Right atrium auricular region (tissue), 2 donors: ENCODE measurements at places on chromosomes 4 and X.

DNA sequence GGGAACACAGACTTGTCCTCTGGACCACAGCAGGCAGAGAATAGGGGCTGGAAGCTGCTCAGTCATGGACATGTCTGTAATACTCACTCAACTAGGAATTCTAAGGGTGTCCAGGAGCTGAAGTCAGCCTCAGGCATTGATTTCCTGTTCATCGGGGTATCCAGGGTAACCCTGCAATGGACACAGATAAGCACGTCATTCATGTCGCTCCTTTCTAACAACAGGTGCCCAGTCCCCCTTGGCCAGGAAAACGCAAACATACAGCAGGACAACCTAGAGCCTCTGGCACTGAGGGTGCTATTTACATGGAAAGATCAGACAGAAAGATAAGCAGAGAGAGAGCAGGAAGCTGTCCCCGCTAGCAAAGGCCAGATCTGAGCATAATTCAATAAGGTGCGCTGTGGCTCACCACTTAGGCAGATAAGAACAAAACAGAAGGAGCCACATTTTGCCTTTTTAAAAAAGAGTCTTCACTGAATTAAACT lies 21.3 kb downstream of the QDPR start:
- no peaks in the 10 kb centered on the region for H3K27me3 ChIP-seq
- no peak overlapping the region for H3K27ac ChIP-seq
- DNase-seq = no peak
- H3K4me1 ChIP-seq = no peaks in the 10 kb centered on the region
- H3K4me3 ChIP-seq = no peak overlapping the region

DNA sequence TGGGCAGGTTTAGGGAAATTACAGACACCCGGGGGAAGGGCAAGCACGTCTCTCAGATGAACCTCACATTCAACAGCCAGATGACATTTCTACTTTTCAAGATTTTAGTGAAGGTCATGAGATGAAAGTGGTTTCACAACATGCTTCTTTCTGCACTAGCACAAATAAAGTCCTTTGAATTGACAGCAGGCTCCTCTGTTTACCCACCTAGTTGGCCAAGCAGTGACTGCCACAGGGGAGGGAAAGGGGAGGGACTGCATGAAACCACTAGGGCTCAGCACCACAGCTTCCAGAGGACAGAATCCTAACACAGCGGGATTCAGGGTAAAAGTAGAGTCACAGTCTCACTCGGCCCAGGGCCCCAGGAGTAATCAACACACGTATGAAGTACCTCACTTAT lies 6.2 kb downstream of the RAB40A start:
- H3K27me3 ChIP-seq = no peaks in the 10 kb centered on the region
- H3K4me3 ChIP-seq = no peak overlapping the region
- H3K4me1 ChIP-seq = no peaks in the 10 kb centered on the region
- no peak overlapping the region for H3K27ac ChIP-seq
- no peak for DNase-seq
- no peaks in the 10 kb centered on the region for H3K36me3 ChIP-seq

- no peak overlapping the region for H3K27ac ChIP-seq
- no peaks in the 10 kb centered on the region for H3K36me3 ChIP-seq
- H3K27me3 ChIP-seq = no peaks in the 10 kb centered on the region
- H3K4me1 ChIP-seq = no peaks in the 10 kb centered on the region
Measured at GRCh38 chrX:40440866-40441265, 139.9 kb upstream of the ATP6AP2 start.

DNA sequence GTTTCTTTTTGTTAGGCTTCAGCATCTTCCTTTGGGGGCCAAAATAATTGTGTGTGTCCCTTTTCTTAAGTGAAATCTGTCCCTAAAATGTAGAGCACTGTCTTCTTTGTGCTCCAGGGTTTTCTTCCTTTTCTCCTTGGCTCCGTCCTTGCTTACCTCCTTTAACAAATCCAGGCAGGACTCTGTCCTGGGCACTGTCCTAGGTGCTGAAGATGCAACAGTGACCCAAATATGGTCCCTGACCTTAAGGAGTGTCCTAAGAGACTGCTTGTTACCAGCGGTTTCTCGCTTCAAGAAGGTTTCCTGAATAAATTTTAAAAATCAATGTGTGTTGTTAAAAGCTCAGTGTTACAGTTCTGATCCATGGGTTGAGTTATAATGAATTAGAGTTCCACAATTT lies 471.8 kb downstream of the KCNIP4 start:
- DNase-seq = no peak
- no peaks in the 10 kb centered on the region for H3K4me1 ChIP-seq
- no peak overlapping the region for H3K27ac ChIP-seq
- H3K27me3 ChIP-seq = no peaks in the 10 kb centered on the region

- H3K4me1 ChIP-seq = no peaks in the 10 kb centered on the region
- peaks cover 10% of the 10 kb centered on the region for H3K36me3 ChIP-seq
- peak overlapping the region; percentile 79 for H3K27ac ChIP-seq
- H3K4me3 ChIP-seq = peak overlapping the region; percentile 66
- no peaks in the 10 kb centered on the region for H3K27me3 ChIP-seq
- DNase-seq = no peak
Measured at GRCh38 chr4:17511051-17511450, 839 bp downstream of the QDPR start.

DNA sequence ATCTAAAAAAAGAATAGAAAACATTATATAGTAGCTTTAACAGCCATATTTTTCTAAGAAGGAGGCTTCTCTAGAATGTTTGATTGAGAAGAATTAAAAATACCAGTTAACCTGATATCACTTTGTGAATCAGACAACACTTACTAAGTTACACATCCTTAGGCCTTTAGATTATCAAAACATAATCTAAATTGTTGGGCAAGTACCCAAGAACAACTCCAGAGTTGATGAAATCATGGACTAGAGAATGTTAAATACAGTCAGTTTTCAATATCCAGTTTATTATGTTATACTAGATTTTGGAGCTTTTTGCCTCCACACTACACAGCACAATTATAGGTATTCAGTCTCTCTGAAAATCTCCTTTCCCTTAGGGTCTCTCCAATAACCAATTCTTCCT lies 39.6 kb downstream of the ARL13A start:
- H3K4me1 ChIP-seq = no peaks in the 10 kb centered on the region
- H3K27me3 ChIP-seq = no peaks in the 10 kb centered on the region
- DNase-seq = no peak

- H3K4me3 ChIP-seq = peak overlapping the region; percentile 68
- peak overlapping the region; percentile 96 for H3K27ac ChIP-seq
- DNase-seq = no peak
Measured at GRCh38 chr4:6909970-6910339, 329 bp downstream of the TBC1D14 start.

GRCh38 chrX:49163555-49164419 lies 1.2 kb downstream of the MAGIX start:
- H3K4me1 ChIP-seq = no peaks in the 10 kb centered on the region
- H3K36me3 ChIP-seq = no peaks in the 10 kb centered on the region
- H3K27ac ChIP-seq = peak overlapping the region; percentile 92
- peak; percentile 89 for DNase-seq
- peak overlapping the region; percentile 33 for H3K4me3 ChIP-seq
- H3K27me3 ChIP-seq = no peaks in the 10 kb centered on the region

GRCh38 chr4:14920237-14920636 lies 82.0 kb upstream of the CPEB2 start:
- H3K27me3 ChIP-seq = no peaks in the 10 kb centered on the region
- H3K4me3 ChIP-seq = no peak overlapping the region
- no peaks in the 10 kb centered on the region for H3K36me3 ChIP-seq
- no peaks in the 10 kb centered on the region for H3K4me1 ChIP-seq

DNA sequence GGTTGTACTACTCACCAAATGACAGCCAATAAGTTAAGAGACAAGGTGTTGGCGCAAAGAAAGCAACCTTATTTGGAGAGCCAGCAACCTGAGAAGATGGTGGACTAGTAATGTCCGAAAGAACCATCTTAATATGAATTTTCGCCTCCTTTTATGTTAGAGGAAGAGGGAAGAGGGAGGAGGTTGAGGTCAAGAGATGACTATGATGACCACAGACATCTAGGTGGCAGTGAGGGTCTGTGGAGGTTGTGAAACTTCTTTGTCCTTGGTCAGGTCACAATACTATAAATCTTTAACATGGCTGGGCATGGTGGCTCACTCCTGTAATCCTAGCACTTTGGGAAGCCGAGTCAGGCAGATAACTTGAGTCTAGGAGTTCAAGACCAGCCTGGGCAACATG lies 15.4 kb downstream of the CDKL5 start:
- H3K4me1 ChIP-seq = no peaks in the 10 kb centered on the region
- H3K27ac ChIP-seq = no peak overlapping the region
- no peaks in the 10 kb centered on the region for H3K27me3 ChIP-seq

- peak within 1 kb of the TSS; percentile 49 for H3K27ac ChIP-seq
- no peaks in the 10 kb centered on the region for H3K36me3 ChIP-seq
- no peak for DNase-seq
- no peaks in the 10 kb centered on the region for H3K27me3 ChIP-seq
- peaks cover 20% of the 10 kb centered on the region for H3K4me1 ChIP-seq
Measured at GRCh38 chr4:73869130-73870055, at the start of gene CXCL1. TSS of gene CXCL1 (plus strand) at chr4:73869393. CDS start at chr4:73869471, 78 bp downstream.

- no peaks in the 10 kb centered on the region for H3K27me3 ChIP-seq
- peaks cover 7% of the 10 kb centered on the region for H3K4me1 ChIP-seq
- no peak for DNase-seq
Measured at GRCh38 chr4:39407584-39407885, 805 bp downstream of the KLB start.

GRCh38 chr4:48268956-48269860 lies at the start of gene TEC:
TSS of gene TEC (minus strand) at chr4:48269838. CDS start at chr4:48228614, 41,224 bp downstream.
- no peaks in the 10 kb centered on the region for H3K27me3 ChIP-seq
- peak within 1 kb of the TSS; percentile 92 for H3K4me3 ChIP-seq
- peak within 1 kb of the TSS; percentile 83 for H3K27ac ChIP-seq
- no peaks in the 10 kb centered on the region for H3K4me1 ChIP-seq
- DNase-seq = peak; percentile 63

DNA sequence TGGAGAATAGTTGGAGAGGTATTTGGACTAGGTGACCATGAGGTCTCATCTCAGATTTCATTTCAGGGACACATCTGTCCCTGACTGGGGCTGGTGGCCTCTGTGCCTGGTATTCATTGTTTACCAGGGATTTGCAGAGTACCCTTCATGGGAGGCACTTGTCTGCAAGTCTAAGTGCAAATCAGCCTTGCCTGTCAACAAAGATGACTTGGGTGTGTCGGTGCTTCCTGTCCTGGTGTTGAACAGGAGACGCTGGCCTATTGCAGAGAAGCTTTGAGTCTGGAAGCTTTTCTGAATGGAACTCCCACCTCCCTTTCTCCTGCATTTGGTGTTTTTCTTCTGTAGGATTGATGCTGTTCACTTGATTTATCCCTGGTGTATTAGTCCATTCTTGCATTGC lies 104.1 kb downstream of the TNIP2 start:
- DNase-seq = no peak
- no peak overlapping the region for H3K27ac ChIP-seq
- peaks cover 40% of the 10 kb centered on the region for H3K36me3 ChIP-seq

DNA sequence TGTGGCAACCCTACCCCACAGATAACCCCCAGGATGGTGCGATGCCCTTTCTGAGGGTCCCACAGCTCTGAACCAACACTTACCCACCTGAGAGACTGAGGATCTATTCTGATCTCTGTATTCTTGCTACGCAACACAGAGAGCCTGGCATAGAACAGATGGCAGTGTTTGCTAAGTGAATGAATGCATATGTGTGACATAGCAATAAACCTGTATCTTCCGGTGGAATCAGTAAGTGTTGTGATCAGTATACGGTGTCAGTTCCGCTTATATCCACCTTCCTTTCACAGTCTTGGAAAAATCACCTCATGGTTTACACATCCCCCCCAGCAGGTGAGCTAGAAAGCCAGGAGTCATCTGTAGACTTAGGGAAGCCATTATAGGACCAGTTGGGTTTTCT lies 5.9 kb upstream of the HSD17B10 start:
- H3K4me1 ChIP-seq = peaks cover 6% of the 10 kb centered on the region
- peak overlapping the region; percentile 44 for H3K4me3 ChIP-seq
- no peak for DNase-seq
- H3K27ac ChIP-seq = peak overlapping the region; percentile 60
- no peaks in the 10 kb centered on the region for H3K27me3 ChIP-seq

- peaks cover 9% of the 10 kb centered on the region for H3K36me3 ChIP-seq
- H3K4me1 ChIP-seq = no peaks in the 10 kb centered on the region
- peak overlapping the region; percentile 65 for H3K4me3 ChIP-seq
Measured at GRCh38 chrX:101658661-101659491, 774 bp downstream of the ARMCX2 start.

GRCh38 chr4:137950286-137950685 lies 291.9 kb downstream of the SLC7A11 start:
- DNase-seq = no peak
- no peaks in the 10 kb centered on the region for H3K4me1 ChIP-seq
- H3K27me3 ChIP-seq = no peaks in the 10 kb centered on the region
- no peak overlapping the region for H3K27ac ChIP-seq
- H3K36me3 ChIP-seq = no peaks in the 10 kb centered on the region

- H3K36me3 ChIP-seq = no peaks in the 10 kb centered on the region
- no peak overlapping the region for H3K27ac ChIP-seq
- H3K4me3 ChIP-seq = no peak overlapping the region
- H3K4me1 ChIP-seq = no peaks in the 10 kb centered on the region
- no peaks in the 10 kb centered on the region for H3K27me3 ChIP-seq
Measured at GRCh38 chr4:5940470-5941203, 47.8 kb upstream of the CRMP1 start.

- H3K4me1 ChIP-seq = no peaks in the 10 kb centered on the region
- no peak overlapping the region for H3K4me3 ChIP-seq
- no peaks in the 10 kb centered on the region for H3K36me3 ChIP-seq
- no peak overlapping the region for H3K27ac ChIP-seq
Measured at GRCh38 chr4:63349674-63350025, 1059.6 kb downstream of the TECRL start.

DNA sequence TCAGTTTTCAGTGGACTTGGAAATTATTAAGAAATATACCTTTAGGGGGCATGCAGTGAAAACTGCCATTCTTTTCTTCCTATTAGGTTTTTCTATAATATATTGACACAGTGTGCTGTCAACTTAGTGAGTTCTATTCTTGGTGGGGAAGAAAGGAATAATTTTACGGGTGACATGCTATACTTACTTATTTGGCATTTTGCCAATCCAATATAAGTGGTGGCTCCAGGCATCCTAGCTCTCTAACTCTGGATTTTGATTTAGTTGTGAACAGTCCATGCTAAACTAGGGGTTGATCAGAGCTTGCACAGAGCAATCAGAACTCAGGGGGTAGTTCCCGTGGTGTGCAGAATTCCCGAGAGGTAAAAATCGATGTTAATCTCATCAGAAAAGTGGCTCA lies 277.7 kb upstream of the FTHL17 start:
- H3K36me3 ChIP-seq = no peaks in the 10 kb centered on the region
- no peak overlapping the region for H3K4me3 ChIP-seq
- no peak for DNase-seq
- H3K27me3 ChIP-seq = no peaks in the 10 kb centered on the region
- H3K27ac ChIP-seq = no peak overlapping the region

- H3K4me1 ChIP-seq = peaks cover 21% of the 10 kb centered on the region
- H3K27me3 ChIP-seq = no peaks in the 10 kb centered on the region
- H3K36me3 ChIP-seq = no peaks in the 10 kb centered on the region
- H3K27ac ChIP-seq = no peak overlapping the region
Measured at GRCh38 chr4:10002278-10002677, 19.0 kb downstream of the SLC2A9 start.

GRCh38 chrX:11351375-11352295 lies 58.4 kb downstream of the AMELX start:
- DNase-seq = no peak
- H3K4me1 ChIP-seq = no peaks in the 10 kb centered on the region
- no peaks in the 10 kb centered on the region for H3K36me3 ChIP-seq
- H3K27me3 ChIP-seq = no peaks in the 10 kb centered on the region
